ENCODE measurements at places on chromosomes 1 and 21. TPM values are rescaled to one million over a fixed set of nuclear protein-coding genes. Genes with fewer than 3 reads are reported as not detected.

Gene ST6GALNAC5
- not detected for total RNA-seq

Gene SYNC
- not detected for total RNA-seq

Gene DTL
- 1.3 TPM for total RNA-seq

Gene F3
- total RNA-seq = 0.69 TPM

Gene CYYR1
- total RNA-seq = not detected

Gene PRAMEF7
- not detected for total RNA-seq

Gene CAPN8
- 0.21 TPM for total RNA-seq

Gene BACH1
- 42.0 TPM for total RNA-seq

Gene XCL1
- total RNA-seq = not detected

Gene SPRR2F
- total RNA-seq = not detected

Gene NFASC
- total RNA-seq = not detected

GRCh38 chr1:11053758-11054137 lies 6.1 kb downstream of the SRM start:
- H3K27me3 ChIP-seq = no peaks in the 10 kb centered on the region
- H3K4me1 ChIP-seq = peaks cover 3% of the 10 kb centered on the region
- no peaks in the 10 kb centered on the region for H3K36me3 ChIP-seq
- no peak for DNase-seq
- H3K4me3 ChIP-seq = no peak overlapping the region

GRCh38 chr21:25936776-25937175 lies 202.0 kb downstream of the GABPA start:
- no peaks in the 10 kb centered on the region for H3K4me1 ChIP-seq
- no peak for DNase-seq
- H3K27me3 ChIP-seq = no peaks in the 10 kb centered on the region
- H3K27ac ChIP-seq = no peak overlapping the region

DNA sequence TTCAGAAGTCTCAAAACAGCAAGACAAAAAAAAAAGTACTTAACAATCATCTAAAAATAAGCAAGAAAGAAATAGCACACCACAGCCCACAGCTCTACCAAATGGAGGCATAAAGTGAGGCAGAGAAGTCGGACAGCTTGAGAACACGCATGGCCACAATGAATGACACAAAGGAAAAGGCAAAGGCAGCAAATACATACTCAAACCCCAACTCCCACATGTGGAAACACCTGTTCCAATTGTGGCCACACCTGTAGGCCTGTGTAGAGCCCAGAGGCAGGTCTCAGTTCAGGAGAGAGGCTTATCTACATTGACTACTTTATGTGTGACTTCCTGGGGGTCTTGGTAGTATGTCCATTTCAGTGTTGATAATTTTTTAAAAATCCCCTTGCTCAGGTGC lies 543.5 kb downstream of the LMO4 start:
- H3K4me1 ChIP-seq = no peaks in the 10 kb centered on the region
- H3K27me3 ChIP-seq = no peaks in the 10 kb centered on the region
- H3K27ac ChIP-seq = no peak overlapping the region
- DNase-seq = no peak
- H3K4me3 ChIP-seq = no peak overlapping the region
- no peaks in the 10 kb centered on the region for H3K36me3 ChIP-seq

DNA sequence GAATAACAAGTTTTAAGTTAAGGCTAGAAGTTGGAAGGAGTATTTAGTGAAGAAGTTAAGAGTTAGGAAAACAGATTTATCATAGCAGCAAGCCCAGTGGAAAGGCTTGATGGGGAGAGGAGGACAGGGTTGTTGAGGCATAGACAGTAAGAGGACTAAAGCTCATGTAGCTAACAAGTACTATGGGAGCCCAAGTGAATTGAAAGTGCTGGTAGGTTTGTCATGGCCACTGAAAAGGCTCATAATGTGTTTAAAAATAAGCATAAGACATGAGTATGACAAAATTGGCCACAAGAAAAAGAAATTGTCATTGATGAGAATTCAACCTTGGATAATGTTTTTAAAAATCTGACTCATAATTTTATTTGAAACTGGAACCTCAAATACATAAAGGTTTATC lies 49.2 kb upstream of the CRB1 start:
- H3K27me3 ChIP-seq = no peaks in the 10 kb centered on the region
- no peak for DNase-seq
- H3K4me1 ChIP-seq = no peaks in the 10 kb centered on the region

DNA sequence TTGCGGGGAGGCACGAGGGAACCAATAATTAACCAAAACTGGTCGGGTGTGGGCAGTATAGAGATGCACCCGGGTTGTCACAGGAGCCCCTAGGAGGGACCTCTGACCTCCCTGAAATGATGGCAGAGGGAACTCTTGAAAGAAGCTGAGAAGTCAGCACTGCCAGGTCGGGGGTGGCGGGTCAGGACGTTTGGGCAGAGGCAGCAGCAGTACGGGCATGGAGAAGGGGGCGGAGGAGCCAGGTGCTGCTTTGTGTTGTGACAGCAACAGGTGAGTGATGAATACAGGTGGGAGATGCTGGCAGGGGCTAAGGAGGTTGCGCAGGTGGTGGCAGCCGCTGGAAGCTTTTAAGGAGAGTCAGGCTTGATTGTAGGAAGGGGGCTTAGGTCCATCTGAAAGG lies 11.7 kb downstream of the TNFRSF1B start:
- peak overlapping the region; percentile 82 for H3K27ac ChIP-seq
- DNase-seq = no peak
- no peaks in the 10 kb centered on the region for H3K36me3 ChIP-seq
- H3K4me1 ChIP-seq = peaks cover 76% of the 10 kb centered on the region
- no peaks in the 10 kb centered on the region for H3K27me3 ChIP-seq
- peak overlapping the region; percentile 38 for H3K4me3 ChIP-seq

DNA sequence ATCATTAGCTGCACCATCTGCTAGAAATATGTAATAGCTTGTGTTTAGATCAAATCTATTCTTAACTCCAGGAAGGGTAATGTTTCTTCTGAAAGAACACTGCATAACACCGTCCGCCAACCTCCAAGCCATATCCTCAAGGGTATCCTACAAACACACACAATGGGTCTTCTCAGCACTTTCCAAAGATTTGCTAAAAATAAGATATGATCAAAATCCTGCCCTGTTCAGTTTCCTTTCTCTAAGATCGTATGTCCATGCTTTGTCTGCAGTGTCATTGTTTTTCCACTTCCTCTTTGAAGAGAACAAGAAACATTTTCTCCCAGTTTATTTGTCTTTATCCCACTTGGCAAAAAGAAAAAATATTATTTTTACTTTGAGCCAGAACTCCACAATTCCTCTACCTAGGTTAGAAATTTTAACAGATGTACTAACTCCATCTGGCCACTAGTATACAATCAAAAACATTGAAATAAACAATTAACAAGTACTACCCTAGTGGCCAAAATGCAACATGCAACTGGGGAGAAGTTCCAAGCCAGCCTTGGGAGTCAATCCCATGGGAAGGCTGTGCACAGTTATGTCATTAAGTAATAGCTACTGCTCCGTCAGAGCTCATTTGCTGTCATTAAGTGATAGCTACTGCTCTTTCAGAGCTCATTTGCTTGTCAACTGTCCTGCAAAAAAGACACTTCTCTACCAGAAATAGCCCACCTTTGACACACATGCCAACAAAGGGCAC lies 37.8 kb downstream of the FRRS1 start:
- H3K36me3 ChIP-seq = no peaks in the 10 kb centered on the region
- H3K4me1 ChIP-seq = no peaks in the 10 kb centered on the region
- no peak overlapping the region for H3K27ac ChIP-seq
- H3K4me3 ChIP-seq = no peak overlapping the region
- no peaks in the 10 kb centered on the region for H3K27me3 ChIP-seq

- H3K4me3 ChIP-seq = no peak overlapping the region
- H3K27ac ChIP-seq = no peak overlapping the region
- DNase-seq = no peak
- no peaks in the 10 kb centered on the region for H3K27me3 ChIP-seq
- H3K36me3 ChIP-seq = no peaks in the 10 kb centered on the region
- H3K4me1 ChIP-seq = no peaks in the 10 kb centered on the region
Measured at GRCh38 chr1:153698923-153699714, 20.6 kb downstream of the NPR1 start.

GRCh38 chr1:76262601-76263000 lies 188.1 kb downstream of the ST6GALNAC3 start:
- peaks cover 50% of the 10 kb centered on the region for H3K4me1 ChIP-seq
- no peaks in the 10 kb centered on the region for H3K36me3 ChIP-seq
- H3K27me3 ChIP-seq = no peaks in the 10 kb centered on the region
- no peak for DNase-seq

- peaks cover 52% of the 10 kb centered on the region for H3K4me1 ChIP-seq
- H3K27ac ChIP-seq = peak overlapping the region; percentile 64
- H3K4me3 ChIP-seq = no peak overlapping the region
Measured at GRCh38 chr1:54477153-54477561, 70.9 kb upstream of the ACOT11 start.

DNA sequence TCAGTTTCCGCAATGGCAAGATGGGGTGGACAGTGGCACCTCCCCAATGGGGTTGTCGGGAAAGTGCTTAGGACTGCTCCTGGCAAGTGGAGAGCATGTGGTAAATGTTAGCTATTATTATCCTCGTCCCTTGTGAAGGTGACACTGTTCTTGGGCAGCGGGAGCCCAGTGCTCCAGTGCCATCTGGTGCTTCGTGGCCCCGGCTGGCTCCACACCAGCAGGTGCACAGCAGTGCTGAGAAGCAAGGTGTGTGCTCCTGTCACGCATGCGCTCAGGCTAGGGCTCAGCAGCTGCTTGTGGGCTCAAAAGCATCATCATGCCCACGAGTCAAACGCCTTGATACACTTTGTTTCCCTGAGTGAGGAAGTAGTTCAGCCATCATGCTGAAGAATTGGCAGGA lies 24.9 kb upstream of the KCNC4 start:
- no peak overlapping the region for H3K4me3 ChIP-seq
- DNase-seq = no peak
- no peaks in the 10 kb centered on the region for H3K4me1 ChIP-seq
- H3K36me3 ChIP-seq = no peaks in the 10 kb centered on the region

DNA sequence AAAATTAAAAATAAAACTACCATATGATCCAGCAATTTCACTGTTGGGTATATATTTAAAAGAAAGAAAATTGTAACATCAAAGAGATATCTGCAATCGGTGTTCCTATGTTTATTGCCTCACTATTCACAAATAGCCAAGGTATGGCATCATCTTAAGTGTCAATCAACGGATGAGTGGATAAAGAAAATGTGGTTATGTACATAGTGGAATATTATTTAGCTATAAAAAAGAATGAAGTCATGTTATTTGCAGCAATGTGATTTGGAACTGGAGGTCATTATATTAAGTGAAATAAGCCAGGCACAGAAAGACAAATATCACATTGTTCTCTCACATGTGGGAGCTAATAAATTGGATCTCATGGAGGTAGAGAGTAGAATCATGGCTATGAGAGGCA lies 76.3 kb downstream of the RD3 start:
- no peaks in the 10 kb centered on the region for H3K27me3 ChIP-seq
- H3K4me3 ChIP-seq = no peak overlapping the region
- H3K4me1 ChIP-seq = no peaks in the 10 kb centered on the region
- no peak for DNase-seq
- H3K36me3 ChIP-seq = no peaks in the 10 kb centered on the region
- no peak overlapping the region for H3K27ac ChIP-seq

DNA sequence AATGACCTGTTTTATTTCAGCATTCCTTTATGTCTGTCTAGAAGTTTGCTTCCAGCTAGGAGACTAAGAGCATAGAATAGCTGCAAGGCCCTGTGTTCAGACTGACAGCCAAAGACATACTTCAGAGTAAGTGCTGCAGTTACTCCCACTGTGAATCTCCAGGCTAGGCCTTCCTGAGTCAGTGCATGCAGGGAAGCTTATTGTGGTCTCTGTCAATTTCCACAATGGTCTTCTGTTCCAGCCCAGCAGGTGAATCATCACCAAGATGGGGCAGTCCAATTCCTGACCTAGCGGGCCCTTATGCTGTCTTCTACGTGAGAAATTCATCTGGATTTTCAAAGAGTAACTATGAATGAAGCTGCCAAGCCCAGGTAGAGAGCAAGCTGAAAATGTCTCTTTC lies 146.3 kb upstream of the C8B start:
- no peak overlapping the region for H3K27ac ChIP-seq
- no peaks in the 10 kb centered on the region for H3K27me3 ChIP-seq
- H3K4me1 ChIP-seq = no peaks in the 10 kb centered on the region
- DNase-seq = no peak
- H3K36me3 ChIP-seq = no peaks in the 10 kb centered on the region
- no peak overlapping the region for H3K4me3 ChIP-seq

DNA sequence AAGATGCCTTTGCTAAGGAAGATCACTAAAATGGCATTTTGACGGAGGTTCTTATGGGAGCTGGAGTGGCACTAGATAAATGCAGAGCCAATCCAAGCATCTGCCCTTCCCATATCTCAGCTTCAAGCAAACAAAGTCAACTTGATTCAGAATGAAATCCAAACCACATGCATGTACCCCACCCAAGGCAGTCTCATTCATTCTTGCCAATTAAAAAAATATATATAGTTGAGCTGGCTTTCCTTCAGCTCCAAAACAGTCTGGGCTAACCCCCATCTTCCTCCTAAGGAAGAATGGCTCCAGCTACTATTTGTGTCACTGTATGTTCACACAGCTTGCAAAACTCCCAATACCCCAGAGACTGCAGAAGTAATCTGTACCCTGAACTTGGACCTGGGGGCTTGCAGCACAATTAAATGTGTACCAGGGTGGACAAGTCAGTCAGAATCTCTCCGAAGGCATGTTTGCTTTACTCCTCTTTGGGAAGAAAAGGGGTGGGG lies 35.4 kb downstream of the GPR3 start:
- peak overlapping the region; percentile 74 for H3K27ac ChIP-seq
- peaks cover 65% of the 10 kb centered on the region for H3K4me1 ChIP-seq
- no peak for DNase-seq
- peak overlapping the region; percentile 30 for H3K4me3 ChIP-seq
- H3K27me3 ChIP-seq = no peaks in the 10 kb centered on the region

DNA sequence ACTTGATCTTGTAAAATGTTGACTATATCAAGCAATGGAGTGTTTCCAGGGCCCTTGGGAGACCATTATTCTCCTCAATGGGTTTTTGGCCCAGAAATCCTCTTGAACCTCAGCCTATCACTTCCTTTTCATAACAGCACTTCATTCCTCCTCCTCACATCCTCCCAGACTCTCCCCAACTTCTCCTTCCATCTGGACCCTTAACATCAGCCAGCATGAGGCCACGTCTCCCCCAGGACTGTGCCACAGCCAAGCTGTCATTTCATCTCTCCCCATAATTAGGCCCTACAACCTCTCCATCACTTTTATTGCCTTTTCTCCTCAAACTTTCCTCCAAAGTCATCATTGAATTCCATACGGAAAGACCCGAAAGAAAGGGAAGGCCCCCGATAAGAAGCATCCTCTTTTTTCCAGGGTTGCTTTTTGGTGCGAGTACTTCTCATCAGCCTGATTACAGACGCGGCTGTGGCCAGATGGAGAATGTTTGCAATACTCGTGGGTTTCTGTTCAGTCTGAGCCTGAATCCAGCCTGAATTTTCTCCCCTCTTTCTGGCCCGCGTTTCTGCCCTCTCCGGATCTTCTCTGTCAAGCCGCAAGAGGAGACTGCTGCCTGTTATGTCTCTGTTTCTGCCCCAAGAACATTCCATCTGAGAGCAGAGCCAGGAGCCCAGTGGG lies 52.7 kb upstream of the SLC25A33 start:
- no peaks in the 10 kb centered on the region for H3K27me3 ChIP-seq
- no peak overlapping the region for H3K27ac ChIP-seq
- H3K36me3 ChIP-seq = no peaks in the 10 kb centered on the region
- no peaks in the 10 kb centered on the region for H3K4me1 ChIP-seq
- no peak overlapping the region for H3K4me3 ChIP-seq
- DNase-seq = no peak

Measured in naive thymus-derived CD4-positive, alpha-beta T cell (primary cell).